IMR-90 (cell line): ENCODE measurements at places on chromosomes 1 and 21. TPM values are rescaled to one million over a fixed set of nuclear protein-coding genes. Genes with fewer than 3 reads are reported as not detected.

DNA sequence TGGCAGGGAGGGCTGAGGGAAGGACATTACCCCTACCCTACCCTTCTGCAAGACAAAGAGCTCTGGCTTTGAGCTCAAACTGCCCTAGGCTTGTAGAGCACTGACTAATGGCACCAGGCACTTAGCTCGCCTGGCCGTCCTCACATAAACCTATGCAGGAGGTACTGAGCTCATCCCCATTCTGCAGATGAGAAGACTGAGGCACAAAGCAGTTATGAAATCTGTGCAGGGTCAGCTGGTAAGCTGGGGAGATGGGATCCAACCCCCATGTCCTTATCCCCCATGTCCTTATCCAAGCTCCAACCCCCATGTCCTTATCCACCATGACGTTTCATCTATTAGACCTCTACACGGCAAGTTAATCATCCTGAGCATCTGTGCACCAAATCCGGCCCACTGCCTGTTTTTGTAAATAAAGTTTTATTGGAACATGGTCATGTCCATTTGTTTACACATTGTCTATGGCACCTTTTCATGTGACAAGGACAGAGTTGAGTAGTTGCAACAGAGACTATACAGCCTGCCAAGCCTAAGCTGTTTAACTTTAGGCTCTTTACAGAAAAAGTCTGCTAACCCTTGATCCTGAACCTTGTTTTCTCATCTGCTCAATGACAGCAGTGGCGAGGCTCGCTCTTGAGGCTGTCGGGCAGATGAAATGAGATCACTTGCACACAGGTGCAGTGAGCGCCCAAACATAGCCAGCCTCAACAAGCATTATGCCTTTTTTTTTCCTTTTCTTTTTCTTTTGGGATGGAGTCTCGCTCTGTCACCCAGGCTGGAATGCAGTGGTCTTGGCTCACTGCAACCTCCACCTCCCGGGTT is 86.8 kb downstream of the FBXO2 start:
- no peak for DNase-seq

DNA sequence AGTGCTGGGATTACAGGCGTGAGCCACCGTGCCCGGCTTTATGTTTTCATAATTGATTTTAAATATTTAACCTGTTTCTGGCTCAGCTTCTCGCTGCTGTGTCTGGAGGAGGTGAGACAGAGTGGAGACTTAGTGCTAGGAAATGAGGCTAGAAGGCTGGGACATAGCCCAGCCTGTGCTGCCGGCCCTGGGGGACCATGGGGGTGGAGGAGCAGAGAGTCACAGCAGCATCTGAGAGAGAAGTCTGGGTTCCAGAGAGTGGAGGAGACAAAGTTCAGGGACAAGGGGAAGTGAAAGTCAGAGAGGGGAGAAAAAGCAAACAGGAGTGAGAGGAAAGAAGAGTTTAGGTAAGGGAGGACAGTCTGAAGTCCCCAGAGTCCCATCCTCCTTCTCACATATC is 71.9 kb downstream of the LHX9 start:
- DNase-seq, result no peak

GRCh38 chr1:72623299-72623708 is 341.0 kb upstream of the NEGR1 start:
- DNase-seq, result peak; percentile 31

GRCh38 chr1:64692911-64693310 is 52.0 kb upstream of the RAVER2 start:
- DNase-seq, result no peak

DNA sequence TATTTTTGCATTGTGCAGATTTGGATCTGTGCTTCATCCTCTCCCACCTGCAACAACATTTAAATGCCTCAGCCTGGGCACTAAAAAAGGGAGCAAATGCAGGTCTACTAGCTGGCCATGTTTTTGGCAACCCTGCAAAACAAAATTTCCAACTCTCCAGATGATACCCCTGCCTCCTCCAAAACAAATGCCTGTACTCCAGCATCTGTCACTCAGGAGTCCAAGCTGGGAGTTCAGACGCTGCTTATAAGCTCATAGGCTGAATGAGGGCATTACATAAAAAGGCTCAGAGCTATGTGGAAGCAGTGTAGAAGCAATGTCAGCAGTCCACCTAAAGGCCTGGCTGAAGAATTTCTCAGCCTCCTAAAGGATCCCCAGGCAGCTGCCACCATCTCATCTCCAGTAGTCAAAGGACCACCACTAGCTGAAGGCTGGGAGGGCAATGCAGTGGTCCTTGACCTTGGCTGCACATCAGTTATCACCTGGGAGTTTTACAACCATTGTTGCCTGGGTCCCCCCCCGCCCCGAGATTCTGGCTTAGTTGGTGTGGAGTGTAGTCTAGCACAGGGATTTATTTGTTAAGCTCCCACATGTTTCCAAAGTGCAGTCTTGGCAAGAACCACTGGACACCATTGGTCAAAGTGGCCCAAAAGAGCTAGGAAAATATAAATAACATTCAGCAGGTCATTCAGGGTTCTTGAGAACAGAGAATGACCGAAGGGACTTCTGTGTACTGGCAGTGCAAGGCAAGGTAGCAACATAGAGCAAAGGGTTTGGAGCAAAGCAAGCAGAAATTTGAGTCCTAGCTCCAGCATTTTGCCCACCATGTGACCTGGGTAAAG is 57.2 kb downstream of the ITPKB start:
- DNase-seq, result no peak

DNA sequence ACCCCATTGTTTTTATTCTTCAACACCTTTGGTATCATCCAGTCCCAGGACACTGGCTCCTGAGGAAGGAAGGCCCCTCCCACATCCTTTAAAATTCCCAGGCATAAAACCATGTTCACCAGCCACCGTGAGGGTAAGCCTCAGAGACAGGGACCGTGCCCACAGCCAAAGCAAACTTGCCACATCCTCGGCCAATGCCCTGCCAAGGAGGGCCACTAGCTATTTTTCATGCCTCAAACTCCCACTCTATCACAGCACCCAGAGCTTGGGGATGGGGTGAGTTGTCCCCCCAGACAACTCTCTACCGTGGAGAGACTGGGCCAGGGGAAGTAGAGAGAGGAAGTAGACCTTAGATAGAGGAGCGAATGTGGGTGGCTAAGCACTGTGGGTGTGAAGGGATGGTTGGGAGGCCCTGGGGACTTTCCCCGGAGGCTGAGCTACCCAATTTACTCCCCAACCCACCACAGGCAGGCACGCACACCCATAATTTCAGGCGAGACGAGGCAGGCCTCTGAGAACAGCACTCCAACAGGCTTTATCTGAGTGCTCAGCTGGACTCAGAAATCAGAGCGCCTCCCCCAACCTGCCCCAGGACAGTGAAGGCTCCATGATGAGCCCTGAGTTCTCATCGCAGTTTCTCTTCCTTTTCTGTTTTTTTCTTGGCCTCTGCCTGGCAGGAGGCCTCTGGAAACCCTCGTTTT is 15.9 kb upstream of the BTG2 start:
- no peak for DNase-seq

GRCh38 chr1:234578087-234578486 is 31.9 kb downstream of the IRF2BP2 start:
- DNase-seq, result no peak

Gene TMEM52
- total RNA-seq, result 0.28 and 0.54 TPM in 2 replicates

Gene ATF3
- 9.9 and 15.0 TPM in 2 replicates for total RNA-seq

Gene MAN1C1
- total RNA-seq, result 2.5 and 3.2 TPM in 2 replicates

Gene NLRP3
- 0.18 TPM in 1 of 2 replicates, not detected in the other for total RNA-seq
